ENCODE measurements at places on chromosomes 1 and 21.

DNA sequence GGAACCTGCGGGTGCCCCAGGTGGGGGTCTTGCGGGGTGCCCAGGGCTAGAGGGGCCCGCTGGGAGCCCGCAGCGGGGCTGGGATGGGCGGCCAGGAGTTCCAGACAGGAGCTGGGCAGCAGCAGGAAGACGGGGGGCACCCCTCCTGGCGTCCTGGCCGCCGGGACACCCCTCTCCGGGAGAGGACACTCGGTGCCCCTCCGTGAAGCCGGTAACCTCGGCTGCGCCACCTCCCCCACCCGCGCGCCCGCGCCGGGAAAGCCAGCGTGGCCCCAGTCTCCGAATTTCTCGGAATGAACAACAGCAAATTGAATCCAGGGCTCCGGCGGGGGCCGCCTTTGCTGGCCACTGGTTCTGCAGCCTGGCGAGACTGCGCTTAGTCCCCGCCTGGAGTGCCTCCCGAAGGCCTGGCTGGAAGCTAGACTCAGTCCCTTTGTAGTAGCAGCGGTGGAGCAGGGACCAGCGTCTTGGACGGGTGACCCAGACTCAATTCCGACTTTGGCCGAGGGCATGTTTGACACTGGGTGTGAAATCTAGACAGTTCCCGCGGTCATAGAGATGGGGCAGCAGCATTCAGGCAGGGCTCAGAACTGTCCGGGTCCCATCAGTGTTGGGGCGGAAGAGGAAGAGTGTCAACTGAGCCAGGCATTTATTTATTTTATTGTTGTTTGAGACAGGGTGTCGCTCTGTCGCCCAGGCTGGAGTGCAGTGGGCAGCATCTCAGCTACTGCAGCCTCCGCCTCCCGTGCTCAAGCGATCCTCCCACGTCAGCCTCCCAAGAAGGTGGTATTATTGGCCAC lies 773 bp downstream of the IFNGR2 start:
- peak; percentile 39 for DNase-seq

GRCh38 chr1:200640963-200641401 lies 20.4 kb upstream of the KIF14 start:
- no peak for DNase-seq

GRCh38 chr1:230025686-230026085 lies 41.4 kb upstream of the GALNT2 start:
- DNase-seq: no peak

- DNase-seq: no peak
Measured at GRCh38 chr1:111802984-111803383, 47.3 kb downstream of the DDX20 start.

DNA sequence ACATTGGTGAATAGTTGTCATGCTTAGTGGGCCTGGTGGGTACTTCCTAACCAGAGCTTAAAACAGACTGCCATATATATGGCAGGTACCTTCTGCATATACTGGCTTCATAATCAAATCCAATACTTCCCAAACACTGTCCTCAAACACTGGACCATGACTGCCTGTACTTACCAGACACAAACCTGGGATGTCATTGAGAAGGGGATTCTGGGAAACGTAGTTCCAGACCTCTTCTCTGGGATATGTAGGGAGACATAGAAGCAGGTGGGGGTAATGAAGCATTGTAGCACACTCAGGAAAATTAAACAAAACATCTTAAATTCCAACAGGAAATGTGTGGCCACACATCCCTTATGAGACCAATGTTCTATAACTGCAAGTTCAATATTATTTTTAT lies 76.5 kb upstream of the ADAMTS5 start:
- no peak for DNase-seq

GRCh38 chr1:185960422-185961321 lies 226.5 kb downstream of the HMCN1 start:
- DNase-seq: no peak

GRCh38 chr1:48649880-48650279 lies 126.8 kb downstream of the BEND5 start:
- DNase-seq: no peak

DNA sequence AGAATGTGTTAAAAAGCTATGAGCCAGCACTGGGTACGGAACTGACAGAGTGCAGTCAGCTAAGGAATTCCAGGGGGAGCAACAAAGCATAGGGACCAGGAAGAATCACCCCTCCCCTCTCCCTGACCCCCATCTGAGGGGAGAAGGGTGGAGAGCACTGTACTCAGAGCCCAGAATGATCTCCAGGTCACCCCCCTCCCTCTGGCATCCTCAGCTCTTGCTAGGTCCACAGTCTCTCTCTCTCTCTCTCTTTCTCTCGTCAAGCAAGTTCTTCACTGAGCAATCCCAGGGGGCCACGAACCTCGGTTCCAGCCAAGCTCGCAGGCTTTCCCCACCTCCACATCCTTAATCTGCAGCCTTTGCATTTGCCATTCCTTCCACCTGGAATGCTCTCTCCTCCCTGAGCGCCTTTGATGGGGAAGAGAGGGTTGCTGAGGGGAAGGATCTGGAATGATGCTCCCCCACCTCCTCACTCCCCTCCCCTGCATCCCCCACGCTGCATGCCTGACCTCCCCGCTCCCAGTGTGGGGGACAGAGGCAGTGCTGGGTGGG lies 6.7 kb upstream of the WASF2 start:
- no peak for DNase-seq

DNA sequence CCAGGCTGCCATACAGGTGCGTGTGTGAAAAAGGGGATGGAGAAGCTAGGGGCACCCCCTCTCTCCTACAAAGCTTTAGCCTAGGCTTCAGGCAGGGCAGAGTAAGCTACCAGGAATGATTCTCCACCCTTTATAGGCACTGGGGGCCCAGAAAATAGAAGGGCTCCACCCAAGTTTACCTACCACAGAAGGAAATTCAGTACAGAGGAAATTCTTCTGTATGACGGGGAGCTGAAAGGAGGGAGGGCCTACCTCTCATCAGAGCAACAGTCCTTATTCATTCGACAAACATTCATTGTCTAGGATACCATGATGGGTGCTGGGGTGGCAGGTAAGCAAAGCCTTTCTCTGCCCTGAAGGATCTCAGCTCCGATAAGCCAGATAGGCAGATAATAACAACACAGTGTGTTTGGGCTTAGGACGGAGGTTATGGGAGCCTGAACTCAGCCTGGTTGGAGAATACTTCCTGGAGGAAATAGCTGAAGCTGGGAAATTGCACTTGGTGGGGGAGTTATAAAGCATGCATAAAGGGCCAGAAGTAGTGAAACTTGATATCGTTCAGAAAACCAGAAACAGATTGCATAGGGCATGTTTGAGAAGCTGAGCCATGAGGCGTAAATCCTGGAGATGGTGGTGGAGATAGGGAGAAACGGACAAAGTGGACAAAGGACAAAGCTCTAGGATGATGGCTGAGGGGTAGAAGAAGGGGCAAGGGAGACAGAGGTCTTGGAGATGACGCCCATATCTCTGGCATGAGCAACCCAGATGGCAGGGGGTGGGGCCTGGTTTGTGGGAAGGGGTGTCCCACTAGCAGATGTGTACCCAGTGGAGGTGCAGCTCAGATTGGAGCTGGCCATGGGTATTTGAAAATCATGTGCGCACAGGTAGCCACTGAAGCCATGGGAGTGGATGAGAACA lies 5.3 kb upstream of the P3R3URF start:
- DNase-seq: no peak

DNA sequence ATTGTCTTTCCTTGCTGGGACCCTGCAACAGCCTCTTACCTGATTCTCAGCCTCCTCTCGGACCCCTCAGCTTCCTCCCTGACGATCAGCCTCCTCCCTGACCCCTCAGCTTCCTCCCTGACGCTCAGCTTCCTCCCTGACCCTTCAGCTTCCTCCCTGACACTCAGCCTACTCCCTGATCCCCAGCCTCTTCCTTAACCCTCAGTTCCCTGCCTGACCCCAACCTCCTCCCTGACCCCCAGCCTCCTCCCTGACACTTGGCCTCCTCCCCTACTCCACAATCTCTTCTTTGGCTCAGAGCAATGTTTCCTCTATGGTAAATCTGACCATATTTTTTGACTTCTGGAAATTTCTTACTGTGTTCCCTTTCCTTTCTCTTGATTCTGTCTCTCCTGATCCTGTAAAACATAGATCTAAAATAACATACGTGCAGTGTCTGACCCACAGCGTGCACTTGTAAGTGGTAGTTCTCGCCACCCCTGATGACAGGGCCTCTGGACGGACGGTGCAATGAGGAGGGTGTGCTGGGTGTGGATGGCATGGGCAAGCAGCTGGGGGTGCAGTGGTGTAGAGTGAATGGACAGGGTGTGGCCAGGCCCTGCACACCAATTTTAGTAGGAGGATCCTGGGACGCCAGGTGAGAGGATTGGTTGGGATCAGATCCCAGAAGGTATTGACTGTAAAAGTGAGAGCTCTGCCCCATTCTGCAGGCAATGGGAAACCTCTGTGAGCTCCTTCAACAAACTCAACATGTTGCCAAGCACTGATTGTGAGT lies 264.1 kb downstream of the FOXD2 start:
- no peak for DNase-seq

- no peak for DNase-seq
Measured at GRCh38 chr1:113946112-113946511, 17.0 kb downstream of the HIPK1 start.

GRCh38 chr1:109134423-109134822 lies 20.5 kb downstream of the ELAPOR1 start:
- DNase-seq: no peak

Measured in activated B cell treated with CpG ODN at 0.5 μM for 24 hours (primary cell).